AG20443 (cell line): ENCODE measurements at places on chromosomes 11 and 22.

DNA sequence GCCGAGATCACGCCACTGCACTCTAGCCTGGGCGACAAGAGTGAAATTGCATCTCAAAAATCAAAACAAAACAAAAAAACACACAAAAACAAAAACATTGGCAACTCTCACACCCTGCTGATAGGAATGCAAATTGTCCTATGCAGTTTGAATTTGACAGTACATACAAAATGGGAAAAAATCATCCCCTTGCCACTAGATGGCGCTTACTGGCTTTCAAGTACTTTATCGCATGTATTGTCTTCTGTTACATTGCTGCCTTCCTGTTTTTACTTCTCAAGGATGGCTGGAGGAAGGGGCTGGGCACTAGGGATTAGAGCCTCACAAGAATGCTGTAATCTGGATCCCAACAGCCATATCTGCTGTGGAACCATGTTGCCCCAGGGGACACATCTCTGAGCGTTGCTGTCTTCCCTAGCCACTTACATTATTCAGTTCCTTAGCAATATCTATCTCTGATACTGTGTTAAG, 59.4 kb upstream of the A4GALT start:
- peak; percentile 80 for DNase-seq

DNA sequence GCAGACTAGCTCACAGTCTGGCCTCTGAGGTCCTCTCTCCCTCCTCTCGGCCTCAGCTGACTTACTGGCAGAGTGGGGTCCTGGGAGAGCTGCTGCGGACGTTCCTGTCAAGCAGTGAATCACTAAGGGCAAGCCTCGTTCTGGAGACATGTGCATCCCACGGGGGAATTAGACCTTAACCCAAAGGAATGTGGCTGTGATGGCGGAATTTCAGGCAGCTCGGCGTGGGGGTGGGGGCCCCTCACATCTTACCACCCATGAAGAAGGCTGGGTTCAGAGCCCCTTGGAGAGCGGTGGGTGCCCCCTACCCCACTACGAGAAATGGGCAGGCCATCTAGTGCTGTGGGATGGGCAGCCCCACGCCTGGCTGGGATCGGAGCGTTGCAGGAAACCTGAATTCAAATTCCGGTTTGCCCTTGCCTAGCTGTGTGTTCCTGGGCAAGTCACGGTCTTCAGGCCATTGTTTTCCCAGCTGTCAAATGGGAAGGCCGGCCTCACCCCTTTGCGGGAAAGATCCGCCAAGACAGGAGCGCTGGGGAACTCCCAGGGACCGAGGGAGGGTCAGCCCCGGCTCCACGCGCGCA, 554 bp downstream of the LRRC32 start:
- peak; percentile 78 for DNase-seq

DNA sequence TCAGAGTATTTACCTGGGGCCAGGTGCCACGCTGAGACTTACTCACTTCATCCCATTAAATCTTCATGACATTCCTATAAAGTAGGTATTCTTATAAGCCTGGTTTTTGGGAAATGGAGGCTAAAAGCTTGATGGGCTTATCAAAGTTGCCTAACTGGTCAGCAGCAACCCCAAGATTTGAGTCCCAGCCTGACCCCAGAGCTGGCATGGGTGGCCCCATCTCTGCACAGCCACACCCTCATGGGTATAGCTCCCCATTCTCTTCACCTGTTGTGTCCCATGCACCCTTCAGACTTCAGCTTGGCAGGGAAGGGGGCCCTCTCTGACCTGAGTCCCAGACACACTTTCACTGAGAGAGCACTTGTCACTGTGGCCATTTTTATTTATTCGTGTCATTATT, 37.4 kb upstream of the TP53I11 start:
- DNase-seq, result no peak

DNA sequence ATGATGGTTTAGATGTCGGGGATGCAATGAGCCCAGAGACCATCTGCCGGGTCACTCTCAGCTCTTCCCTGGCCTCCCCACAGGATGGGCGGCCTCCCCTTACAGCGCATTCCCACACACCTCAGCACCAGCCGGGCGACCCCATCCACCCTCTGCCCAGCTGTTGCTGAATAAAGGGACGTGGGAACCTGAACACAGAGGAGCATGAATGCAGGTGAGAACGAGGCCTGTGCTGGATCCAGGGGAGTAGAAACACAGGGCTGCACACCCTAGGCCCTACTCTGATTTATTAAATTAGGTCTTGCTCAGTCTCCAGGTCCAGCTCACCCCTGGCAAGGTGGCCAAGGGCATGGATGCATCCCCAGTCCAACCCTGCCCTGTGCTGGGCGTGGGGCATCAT, 180.5 kb downstream of the CTTN start:
- DNase-seq, result no peak

DNA sequence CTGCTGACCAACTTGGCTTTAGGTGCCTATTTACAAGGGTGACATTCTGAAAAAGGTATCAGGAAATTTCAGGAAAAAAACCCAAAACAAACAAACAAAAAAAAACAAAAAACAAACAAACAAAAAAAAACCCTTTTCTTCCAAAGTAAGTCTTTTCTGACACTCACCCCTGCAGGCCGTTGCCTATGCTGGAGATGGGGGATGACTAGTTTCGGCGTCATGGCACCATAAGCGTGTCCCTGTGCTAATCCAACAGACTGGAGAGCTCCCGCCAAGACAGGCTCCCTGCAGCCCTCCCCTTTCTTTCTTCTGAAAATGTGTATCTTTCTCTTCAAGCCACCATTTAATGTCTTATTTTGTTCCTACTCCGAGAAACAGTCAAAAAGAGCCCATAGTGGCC, 13.7 kb downstream of the VSIG10L2 start:
- DNase-seq, result no peak

DNA sequence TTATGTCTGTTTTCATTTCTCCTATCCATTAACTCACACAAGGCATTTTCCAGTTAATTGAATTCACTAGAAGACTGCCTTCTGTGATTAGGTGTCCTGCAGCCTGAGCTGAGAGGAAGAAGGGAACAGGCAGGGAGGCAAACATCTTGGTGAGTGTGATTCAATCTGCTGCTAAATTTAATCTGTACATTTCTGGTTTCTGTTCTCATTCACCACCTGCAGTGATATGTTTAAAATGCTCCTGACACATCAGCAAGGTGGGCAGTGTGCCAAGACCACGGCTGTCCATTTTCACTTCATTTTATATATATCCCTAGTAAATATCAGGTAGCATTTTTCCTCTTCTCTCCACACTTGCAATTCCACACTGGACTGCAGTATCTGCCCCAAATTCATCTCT, 416.5 kb downstream of the TMEM135 start:
- no peak for DNase-seq

DNA sequence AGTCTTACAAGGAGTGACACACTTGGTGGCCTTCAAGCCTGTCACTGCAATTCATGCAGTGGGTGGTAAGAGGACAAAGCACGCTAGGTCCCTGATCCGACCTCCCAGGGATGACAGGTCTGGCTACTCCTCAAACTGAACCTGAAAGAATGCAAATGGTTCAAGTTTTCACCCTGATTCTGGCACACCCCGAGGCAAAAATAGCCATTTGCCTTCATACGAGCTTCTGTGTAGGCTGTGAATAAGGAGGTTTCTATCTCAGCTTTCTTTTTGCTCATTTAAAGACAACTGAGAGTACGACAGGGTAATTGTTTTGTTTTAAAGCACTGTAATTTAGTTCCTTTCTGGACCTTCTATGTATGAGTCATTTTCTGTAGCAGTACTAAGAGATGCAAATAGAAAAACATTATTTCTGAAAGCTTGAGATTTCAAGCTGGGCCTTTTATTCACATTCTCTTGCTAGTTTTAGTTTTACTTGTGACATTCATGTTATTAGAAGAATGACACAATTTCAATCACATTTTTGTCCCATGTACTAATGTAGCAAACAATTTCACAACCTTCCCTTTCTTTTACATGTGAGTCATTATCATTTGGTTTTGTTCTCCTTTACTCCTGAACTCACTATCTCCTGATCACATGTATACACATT, 56.6 kb upstream of the FDX1 start:
- DNase-seq, result peak; percentile 43

DNA sequence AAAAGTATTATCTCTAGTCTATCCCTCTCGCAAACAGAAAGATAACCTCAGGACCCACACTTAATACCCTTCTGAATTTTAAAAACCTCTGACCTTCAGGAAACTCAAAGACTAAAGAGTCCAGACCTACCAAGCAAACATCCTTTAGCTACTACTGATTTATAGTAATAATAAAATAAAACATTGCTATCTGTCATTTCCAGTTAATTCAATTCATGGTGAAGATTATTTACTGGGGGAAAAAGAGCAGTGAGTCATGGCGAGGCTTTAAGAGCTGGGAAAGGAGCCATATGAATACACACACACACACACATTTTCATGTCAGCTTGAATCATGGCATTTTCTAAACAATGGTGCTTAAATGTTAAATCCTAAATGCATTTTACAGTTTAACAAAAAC, 87.1 kb downstream of the FAM76B start:
- peak; percentile 62 for DNase-seq

GRCh38 chr22:20024650-20025397, 3.9 kb downstream of the TANGO2 start:
- DNase-seq, result no peak

DNA sequence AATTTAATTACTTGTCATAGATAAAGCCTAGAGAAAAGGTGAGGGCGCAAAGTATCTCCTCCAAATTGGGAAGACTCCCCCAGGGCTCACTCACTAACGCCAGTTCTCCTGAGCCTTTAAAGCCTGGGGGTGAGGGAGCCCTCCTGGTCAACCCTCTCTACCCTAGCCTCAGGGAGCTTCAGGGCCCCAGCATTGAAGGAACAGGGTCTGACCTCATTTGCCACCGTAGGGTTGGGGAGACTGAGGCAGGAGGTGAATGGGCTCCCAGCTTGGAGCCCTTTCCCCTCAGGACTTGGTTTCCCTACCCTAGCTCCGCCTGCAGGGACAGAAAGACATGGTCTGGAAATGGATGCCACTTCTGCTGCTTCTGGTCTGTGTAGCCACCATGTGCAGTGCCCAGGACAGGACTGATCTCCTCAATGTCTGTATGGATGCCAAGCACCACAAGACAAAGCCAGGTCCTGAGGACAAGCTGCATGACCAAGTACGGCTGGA, 1.7 kb downstream of the FOLR2 start:
- DNase-seq, result no peak

DNA sequence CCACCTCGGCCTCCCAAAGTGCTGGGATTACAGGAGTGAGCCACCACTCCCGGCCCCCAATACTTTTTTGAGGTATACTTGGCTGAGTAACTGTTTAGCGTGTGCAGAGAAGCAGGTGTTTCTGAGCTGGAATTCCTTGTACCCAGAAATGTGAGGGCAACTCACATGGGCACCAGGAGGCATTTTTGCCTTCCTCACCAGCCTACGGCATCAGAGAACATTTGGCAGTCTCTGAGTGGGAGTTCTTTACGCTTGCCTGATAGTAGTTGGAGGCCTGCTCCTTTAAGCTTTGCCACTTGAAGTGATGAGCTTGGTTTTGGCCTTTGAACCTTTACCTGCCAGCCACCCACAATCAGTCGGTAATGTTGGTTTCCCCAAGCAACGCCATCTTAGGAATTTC, 9.2 kb downstream of the PARVB start:
- no peak for DNase-seq

- peak; percentile 54 for DNase-seq
These were observed 6.4 kb downstream of the CLMP start for GRCh38 chr11:123188508-123189165.

- no peak for DNase-seq
These were observed 90.0 kb downstream of the CCDC81 start for GRCh38 chr11:86464509-86465221.

DNA sequence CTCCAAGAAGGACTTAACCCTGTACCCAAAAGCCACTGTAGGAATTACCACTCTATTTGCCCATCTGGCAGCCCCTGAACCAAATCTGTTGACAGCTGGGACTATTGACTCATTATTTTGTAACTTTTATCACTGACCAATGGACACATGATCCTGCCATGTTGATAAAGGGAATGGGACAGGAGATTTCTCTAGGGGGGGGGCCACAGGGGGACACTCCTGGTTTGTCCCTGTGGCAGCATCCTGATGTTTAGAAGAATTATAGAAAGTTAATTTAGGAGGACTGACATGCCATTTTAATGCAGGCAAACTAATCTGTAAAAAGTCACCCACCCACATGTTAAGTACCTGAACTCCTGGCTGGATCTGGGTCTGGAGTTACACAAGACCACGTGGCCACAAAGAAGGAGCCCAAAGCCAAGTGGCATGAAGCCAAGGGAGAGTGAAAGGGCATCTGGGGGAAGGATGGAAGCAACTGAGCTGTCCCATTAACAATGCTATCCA, 558.1 kb downstream of the ETS1 start:
- no peak for DNase-seq

DNA sequence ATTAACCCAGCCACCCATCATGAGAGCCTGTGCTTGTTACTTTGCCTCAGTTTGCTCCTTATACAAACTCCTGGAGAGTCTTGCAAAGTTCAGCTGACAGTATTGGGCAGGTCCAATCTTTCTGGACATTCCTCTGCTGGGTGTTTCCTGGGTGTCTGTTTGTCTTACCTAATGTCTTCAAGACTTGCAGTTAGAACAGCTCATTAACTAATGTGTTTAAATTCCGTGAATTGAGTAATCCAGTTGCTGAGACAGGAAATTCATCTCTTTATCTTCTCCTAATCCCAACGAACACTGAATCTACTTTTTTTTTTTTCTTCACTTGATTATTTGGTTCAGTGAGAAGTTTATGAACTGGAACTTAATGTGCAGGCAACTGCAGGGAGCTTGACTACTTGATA, 20.6 kb downstream of the BCO2 start:
- DNase-seq, result peak; percentile 18

GRCh38 chr11:119067371-119068222, at the start of gene VPS11:
Gene VPS11, plus strand, starts transcription at chr11:119067818. Its CDS starts 6 bp downstream, at chr11:119067824.
- peak; percentile 98 for DNase-seq

- DNase-seq, result no peak
These were observed 2.3 kb upstream of the SORL1-AS1 start for GRCh38 chr11:121455115-121455514.

DNA sequence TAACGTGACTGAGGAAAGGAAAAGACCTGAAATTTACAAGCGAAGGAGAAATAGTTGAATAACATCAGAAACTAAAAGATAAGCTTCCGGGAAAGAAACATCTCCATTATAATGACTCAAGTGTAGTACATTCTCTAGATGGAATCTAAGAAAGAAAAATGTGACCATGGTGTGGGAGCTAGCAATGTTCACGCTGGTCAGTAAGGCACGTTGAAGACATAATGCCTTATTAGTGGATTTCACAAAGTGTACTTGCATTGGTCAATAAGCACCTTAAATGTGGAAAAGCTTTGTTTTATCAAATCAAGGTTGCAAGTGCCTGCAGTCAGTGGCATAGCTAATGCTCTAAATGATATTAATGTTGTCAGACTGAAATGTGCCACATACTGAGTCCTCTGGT, 2.8 kb upstream of the LARGE1 start:
- DNase-seq, result peak; percentile 12

DNA sequence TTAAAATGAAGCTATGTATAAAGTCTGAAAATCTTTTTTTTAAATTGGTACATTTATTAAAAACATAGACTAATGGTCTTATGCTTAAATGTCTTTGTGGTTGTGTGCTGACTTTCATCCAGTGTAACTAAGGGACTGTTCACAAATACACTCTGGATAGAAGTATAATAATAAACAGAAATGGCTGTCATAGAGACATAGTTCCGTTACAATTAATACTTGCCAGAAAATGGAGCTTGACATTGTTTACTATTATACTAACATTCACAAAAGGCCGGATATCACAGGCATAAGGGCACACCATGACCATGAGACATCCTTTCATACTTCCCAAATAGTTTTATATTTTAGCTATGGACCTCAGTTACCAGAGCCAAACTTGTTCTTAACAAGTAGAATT, 161.3 kb downstream of the DDX10 start:
- DNase-seq, result no peak

GRCh38 chr11:83611600-83611999, 325.4 kb upstream of the CCDC90B start:
- DNase-seq, result no peak
